Right atrium auricular region (tissue), 2 donors: ENCODE measurements at places on chromosomes 3 and 15. TPM values are rescaled to one million over a fixed set of nuclear protein-coding genes. Genes with fewer than 3 reads are reported as not detected.

Gene GATA2
- total RNA-seq, result 17.7 TPM

DNA sequence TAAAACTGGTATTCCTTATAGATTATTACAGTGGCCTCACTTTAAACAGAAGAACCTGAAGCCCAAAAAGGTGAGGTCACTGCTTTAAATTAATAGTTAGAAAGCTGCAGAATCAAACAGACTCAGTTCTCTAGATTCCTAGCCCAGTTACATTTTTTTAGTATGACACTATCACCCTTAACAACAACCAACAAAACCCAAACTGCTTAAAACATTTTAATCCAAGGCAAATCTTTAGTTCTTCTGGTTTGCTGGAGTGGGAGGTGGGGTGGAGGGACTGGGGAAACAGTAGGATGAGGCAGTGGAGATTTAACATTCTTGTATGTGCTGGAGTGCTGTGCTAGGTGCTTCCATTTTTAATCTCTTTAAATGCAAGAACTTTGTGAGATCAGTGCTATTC is 631.6 kb upstream of the KCNMB2 start:
- no peaks in the 10 kb centered on the region for H3K36me3 ChIP-seq
- H3K4me1 ChIP-seq, result no peaks in the 10 kb centered on the region
- H3K27ac ChIP-seq, result peak overlapping the region; percentile 64
- no peak overlapping the region for H3K4me3 ChIP-seq

DNA sequence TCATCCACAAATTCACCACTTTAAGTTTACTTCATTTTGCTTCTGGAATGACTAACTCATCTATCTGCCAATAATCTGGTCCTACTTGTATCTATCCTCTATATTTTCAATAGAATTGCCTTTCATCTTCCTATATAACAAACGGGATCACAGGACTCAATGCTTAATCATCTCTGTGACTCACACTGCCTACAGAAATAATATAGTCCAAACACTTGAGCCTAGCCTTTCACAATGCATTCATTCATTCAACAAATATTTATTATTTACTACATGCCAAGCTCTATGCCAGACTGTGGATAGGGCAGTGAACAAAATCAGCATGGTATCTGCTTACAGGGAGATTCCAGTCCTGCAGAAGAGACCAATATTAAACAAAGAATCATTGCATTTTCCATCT is 16.6 kb upstream of the AGTR1 start:
- H3K27me3 ChIP-seq, result no peaks in the 10 kb centered on the region
- no peak overlapping the region for H3K27ac ChIP-seq
- DNase-seq, result no peak
- no peaks in the 10 kb centered on the region for H3K36me3 ChIP-seq
- no peak overlapping the region for H3K4me3 ChIP-seq

DNA sequence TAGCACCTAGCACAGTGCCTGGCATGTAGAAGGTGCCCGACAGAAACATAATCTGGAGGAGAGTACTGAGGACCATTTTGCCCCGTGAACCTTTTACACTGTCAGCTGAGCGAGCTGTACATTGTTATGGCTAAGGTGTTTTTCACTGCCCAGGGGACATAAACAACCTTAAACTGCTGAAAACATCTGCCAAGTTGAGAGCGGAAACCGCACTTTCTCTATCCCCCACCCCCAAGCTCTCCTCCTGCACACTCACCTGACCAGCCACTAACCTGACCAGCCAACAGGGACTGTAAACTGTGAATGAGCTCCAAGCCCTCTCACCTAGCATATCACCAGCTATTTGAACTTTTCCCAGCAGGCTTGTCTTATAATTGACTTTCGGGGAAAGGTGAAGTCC is 17.6 kb downstream of the RAB43 start:
- no peaks in the 10 kb centered on the region for H3K4me1 ChIP-seq
- no peak overlapping the region for H3K27ac ChIP-seq
- peaks cover 7% of the 10 kb centered on the region for H3K36me3 ChIP-seq

Gene GPR176
- total RNA-seq, result 4.3 TPM

- no peaks in the 10 kb centered on the region for H3K4me1 ChIP-seq
- no peak overlapping the region for H3K27ac ChIP-seq
- no peak overlapping the region for H3K4me3 ChIP-seq
- H3K36me3 ChIP-seq, result no peaks in the 10 kb centered on the region
- DNase-seq, result no peak
- H3K27me3 ChIP-seq, result no peaks in the 10 kb centered on the region
Observed at GRCh38 chr3:22585504-22585903, 617.6 kb upstream of the UBE2E2 start.

GRCh38 chr15:87300146-87300545 is 956.4 kb downstream of the NTRK3 start:
- DNase-seq, result no peak
- no peaks in the 10 kb centered on the region for H3K4me1 ChIP-seq
- H3K27ac ChIP-seq, result no peak overlapping the region
- H3K4me3 ChIP-seq, result no peak overlapping the region
- no peaks in the 10 kb centered on the region for H3K36me3 ChIP-seq

- H3K27ac ChIP-seq, result no peak overlapping the region
- H3K4me1 ChIP-seq, result peaks cover 44% of the 10 kb centered on the region
- no peak for DNase-seq
- no peak overlapping the region for H3K4me3 ChIP-seq
Observed at GRCh38 chr15:61038910-61039309, 190.2 kb downstream of the RORA start.

Gene ADGRG7
- not detected for total RNA-seq
